ENCODE measurements at places on chromosomes 5 and 9.

DNA sequence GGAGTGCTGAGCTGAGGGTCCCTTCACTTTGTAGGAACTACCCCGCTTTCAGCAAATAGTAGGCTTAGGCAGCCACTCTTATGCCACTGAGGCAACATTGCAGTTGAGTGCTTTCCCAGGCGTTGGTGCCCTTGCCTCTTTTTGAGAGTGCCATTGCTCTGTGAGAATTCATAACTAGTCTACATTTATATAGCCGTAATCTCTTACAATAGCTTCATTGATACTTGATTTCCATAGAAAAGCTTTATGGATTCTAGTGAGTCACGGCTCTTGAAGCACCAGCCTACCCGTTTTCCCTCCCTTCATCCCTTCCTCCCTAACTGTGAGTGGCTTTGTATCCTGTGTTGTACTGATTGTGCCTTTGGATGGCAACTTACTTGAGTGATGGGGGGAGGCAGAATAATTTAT lies 283.9 kb downstream of the AOPEP start:
- no peak for DNase-seq

DNA sequence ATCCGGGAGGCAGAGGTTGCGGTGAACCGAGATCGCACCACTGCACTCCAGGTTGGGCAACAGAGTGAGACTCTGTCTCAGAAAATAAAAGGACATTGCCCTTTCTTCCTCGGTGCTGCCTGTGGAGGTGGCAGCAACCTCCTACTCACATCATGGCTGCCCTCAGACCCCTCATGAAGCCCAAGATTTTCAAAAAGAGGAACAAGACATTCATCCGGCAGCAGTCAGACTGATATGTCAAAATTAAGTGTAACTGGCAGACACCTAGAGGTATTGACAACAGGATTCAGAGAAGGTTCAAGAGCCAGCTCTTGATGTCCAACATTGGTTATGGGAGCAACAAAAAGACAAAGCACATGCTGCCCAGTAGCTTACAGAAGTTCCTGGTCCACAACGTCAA lies 12.6 kb upstream of the PAX5 start:
- no peak for DNase-seq

DNA sequence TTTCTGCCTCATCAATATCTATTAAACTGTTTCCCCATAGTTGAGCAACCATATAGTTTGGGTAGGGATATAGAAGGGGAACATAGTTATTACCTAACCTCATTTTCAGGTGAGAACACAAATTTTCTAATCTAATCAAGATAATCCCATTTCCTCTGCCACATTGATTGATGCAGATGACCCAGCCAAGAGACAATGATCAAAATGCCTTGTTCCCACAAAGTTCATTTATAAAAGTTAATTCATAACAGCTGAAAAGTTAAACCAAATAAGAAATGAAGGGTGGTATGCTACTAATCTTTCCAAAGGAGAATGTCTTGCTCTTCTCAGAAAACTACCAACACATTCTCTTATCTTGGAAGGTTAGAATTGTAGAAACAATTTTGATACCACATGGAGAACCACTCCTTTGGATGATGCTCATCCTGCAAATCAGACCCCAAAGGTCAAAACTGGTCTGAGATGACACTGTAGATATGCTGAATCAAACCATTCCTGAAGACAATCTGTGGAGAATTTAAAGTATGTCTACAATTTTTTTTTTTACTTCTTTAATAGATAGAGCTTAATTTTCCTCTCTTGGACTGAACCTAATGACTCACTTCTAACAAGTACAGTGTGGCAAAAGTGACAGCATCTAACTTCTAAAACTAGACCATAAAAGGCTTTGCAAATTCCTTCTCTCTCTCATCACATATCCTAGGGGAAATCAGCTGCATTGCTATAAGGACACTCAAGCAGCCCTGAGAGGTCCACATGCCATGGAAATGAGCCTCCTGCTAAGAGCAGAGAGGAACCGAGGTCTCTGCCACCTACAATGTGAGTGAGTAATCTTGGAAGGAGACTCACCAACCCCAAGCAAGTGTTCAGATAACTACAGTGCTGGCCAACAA lies 586.7 kb upstream of the TUSC1 start:
- DNase-seq = peak; percentile 90

- no peak for DNase-seq
Observed at GRCh38 chr5:124372457-124372856, 374.0 kb downstream of the ZNF608 start.

- no peak for DNase-seq
Observed at GRCh38 chr5:170357955-170358444, 31.2 kb downstream of the KCNMB1 start.

- no peak for DNase-seq
Observed at GRCh38 chr5:75538211-75538610, 26.5 kb downstream of the POLK start.

- DNase-seq = no peak
Observed at GRCh38 chr9:76680716-76681425, 83.4 kb upstream of the PCA3 start.

- no peak for DNase-seq
Observed at GRCh38 chr5:175589714-175590113, 68.2 kb upstream of the HRH2 start.

DNA sequence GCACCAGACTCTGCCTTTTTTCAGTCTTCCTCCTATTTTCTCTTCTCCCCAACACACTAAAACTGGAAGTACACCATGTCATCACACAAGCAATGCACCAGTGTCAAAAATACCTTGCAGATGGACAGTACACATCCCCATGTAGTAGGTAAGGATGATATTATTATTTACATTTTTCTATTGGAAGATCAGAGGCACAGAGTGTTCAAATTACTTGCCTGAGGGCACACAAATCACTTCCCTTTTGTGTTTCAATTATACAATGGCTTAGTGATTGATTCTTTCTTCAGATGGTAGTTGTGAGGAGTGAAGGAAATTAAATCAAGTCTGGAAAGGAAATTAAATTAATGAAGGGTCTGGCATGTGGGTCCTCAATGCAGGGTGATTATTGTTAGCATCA lies 39.6 kb downstream of the CTSL start:
- no peak for DNase-seq

DNA sequence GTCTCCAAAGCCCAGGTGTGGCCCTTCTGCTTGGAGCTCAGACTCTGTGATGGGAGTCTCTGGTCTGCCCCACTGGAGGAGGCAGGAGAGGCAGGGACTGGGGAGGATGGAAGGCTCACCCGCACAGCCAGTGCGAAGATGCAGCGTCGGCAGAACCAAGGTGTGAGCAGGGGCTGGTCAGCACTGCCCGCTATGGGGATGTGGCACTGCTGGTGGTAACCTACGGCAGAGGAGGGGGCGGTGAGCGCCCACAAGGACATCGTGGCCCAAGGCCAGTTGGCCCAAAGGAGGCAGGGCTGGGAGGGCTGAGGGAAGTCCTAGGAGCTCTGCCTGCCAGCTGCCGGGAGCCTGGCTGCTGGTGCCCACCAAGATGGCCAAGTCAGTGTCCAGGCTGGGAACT lies 7.3 kb downstream of the PHF19 start:
- no peak for DNase-seq

DNA sequence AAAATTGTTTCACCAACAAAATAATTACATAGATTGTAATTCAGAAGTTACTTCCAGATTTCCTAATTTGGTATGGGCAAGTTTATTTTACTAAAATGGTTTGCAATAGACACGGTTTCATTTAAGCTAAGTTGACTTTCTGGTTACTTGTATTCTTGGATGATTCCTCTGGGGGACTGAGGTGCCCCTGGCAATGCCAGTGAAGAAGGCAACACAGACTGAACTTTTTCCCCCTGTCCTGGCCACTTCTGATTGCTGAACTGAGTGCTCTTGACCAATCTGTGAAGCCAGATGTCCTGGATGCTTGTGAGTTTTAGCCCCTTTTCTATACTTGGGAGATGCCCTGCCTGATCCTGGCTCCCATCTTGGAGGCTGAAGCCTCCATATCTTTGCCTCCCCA lies 66.3 kb upstream of the FANCC start:
- DNase-seq = no peak

DNA sequence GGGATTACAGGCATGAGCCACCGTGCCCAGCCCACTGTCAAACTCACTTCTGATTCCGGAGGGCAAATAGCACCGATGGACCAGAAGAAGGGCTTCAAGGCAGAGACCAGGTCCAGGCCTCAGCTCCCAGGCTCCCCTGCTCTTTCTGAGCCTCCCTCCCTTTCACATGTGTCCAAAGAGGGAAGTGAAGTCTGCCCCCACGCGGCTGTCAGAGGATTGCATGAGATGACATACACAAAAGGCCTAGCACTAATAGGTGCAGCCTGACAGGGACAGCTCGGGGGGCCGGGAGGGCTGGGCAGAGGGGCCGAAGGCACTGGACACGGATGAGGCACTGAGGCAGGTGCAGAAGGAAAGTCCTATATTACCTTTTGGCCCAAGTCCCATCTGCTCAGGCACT lies 16.1 kb downstream of the FBP1 start:
- no peak for DNase-seq

DNA sequence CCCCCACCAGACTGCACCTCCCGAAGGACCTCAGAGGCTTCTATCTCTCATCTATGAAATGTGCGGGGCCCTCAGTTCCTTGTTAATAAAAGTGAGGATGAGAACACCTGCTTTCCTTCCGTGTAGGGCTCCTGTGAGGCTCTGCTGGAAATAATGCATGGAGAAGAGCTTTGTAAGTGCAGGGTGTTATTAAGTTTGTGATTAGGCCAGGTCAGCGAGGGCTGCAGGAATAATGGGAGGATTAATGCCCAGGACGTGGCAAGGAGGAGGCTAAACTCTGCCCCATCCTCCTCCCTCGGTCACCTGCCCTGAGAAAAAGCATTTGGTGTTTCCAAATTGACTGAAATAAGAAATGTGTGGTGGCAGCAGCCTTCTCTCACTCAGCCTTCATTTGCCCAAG lies 83.5 kb upstream of the HSPA9 start:
- no peak for DNase-seq

GRCh38 chr5:103041071-103041676 lies 78.8 kb downstream of the GIN1 start:
- DNase-seq = peak; percentile 21

- no peak for DNase-seq
Observed at GRCh38 chr9:130789747-130790672, 45.0 kb upstream of the ABL1 start.

DNA sequence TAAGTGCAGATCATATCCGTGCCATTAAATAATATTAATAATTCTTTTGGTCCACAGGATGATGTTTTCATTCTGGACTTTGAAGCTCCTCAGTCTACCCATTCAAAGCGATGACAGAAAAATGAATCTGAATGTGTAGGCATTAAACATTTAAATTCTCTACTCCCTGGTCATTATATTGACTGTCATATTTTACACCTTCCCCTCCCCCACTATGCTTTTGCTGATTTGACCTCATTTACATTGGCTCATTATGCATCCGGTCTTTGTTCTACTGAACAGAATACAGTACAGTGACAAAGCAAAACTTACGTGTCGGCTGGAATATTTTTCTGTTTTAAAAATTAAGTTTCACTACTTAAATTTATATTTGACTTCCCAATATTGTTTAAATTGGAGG lies 289.7 kb upstream of the TMEM161B start:
- DNase-seq = no peak

GRCh38 chr5:17360879-17361278 lies 137.2 kb upstream of the TAF11L2 start:
- DNase-seq = no peak

DNA sequence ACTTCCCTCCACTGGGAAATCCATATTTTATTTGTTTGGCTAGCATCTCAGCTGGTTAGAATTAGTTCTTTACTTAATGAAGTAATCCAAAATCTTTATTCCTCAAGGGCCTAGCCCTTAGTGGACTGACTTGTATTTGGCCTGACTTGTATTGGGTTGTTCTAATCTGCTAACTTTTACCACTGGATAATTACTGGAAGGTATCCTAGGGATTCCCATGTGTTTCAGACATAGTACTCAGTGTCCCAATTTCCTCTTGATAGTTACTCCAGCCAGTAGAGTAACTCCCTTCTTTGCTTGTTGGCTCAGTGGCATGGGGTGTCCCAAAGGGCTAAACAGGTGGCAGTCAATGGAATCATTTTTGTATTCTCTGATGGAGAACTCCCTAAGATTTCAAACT lies 156.0 kb downstream of the DCP2 start:
- no peak for DNase-seq

DNA sequence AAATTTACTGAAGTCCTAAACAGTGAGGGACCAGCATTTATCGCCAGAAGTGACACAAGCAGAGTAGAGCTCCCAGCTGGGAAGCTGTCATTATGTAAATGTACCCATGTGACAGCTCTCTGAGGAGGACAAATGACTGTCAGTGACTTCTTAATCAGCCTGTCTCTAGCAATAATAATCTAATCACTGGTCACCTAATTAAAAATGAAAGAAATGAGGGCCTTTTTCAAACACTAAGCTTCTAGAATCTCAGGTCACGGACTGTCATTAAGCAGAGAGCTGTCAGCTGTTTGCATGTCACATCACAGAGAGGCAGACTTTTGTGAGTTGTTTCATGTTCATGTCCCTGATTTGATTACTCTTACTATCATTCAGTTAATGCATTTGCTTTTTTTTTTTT lies 77.9 kb upstream of the FBXL17 start:
- DNase-seq = no peak

GRCh38 chr5:68285075-68285840 lies 69.7 kb downstream of the PIK3R1 start:
- no peak for DNase-seq
